HL-60 (cell line): ENCODE measurements at places on chromosomes 4 and X.

- no peak for DNase-seq
Observed at GRCh38 chr4:186137196-186137794, 32.8 kb downstream of the FAM149A start.

- DNase-seq: no peak
Observed at GRCh38 chrX:74249963-74250362, 54.0 kb upstream of the ZCCHC13 start.

DNA sequence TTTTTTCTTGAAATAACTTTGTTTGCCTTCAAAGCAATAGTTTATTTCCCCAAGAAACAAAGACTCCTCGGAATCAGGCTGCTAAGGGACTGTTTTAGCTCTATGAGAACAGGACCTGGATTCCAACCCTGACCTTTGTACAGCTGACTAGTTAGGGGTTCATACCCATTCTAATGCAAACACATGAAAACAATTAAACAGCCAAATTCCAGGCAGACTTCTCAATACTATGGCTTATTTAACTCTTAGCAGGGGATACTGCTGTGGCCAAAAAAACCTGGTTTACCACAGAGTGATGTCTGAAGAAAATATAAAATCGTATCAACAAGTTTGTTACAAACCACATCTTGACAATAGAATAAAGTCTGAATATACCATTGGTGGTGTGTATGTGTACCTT is 129.6 kb upstream of the INTU start:
- DNase-seq: no peak

DNA sequence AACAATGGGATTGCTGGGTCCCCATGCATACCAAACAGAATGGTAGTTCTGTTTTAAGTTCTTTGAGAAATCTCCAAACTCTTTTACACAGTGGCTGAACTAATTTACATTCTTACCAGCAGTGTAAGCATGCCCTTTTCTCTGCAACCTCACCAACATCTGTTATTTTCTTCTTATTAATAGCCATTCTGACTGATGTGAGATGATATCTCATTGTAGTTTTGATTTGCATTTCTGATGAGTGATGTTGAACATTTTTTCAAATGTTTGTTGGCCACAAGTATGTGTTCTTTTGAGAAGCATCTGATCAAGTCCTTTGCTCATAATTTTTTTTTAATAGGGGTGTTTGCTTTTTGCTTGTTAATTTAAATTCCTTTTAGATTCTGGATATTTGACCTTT is 41.2 kb upstream of the ZMAT1 start:
- no peak for DNase-seq

GRCh38 chr4:153781280-153781679 is 7.6 kb downstream of the SFRP2 start:
- no peak for DNase-seq

DNA sequence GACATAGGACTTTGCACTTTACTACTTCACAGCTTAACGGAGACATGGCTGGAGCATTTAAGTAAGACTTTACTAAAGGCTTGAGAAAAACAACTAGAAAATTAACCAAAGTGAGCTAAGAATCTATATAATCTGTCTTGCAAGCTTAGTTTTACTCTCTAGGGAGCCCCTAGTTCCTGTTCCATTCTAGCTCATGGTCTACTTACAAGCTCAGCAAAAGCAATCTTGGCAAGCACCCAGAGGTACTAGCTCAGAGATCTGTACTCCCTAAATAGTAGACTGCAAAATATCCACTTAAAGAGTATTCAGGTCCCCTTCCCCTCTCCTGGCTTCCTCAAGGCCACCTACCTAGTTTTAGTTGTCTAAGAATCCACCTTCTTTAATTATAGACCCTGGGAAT is 469.0 kb downstream of the IDS start:
- no peak for DNase-seq

DNA sequence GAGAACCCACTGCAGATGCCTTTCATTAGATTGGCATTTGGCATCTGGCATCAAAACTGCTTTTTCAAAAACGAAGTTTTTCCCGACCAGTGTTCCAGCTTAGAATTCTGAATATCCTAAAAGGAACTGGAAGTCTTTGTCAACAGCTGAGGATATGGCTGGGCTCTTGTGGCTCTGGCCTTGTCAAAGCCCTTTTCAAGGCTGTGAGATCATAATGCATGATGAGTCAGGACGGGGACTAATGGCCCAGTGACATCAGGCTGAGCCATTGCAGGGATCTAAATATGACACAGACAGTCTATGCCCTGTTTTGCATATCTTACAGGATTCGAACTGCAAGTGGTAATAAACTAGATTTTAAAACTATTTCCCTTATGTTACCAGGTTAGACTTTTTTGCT is 306.4 kb downstream of the PTTG2 start:
- no peak for DNase-seq

- DNase-seq: no peak
Observed at GRCh38 chrX:153935326-153935851, 552 bp upstream of the NAA10 start.

GRCh38 chr4:7771056-7771455 is 168.6 kb downstream of the AFAP1 start:
- DNase-seq: no peak

DNA sequence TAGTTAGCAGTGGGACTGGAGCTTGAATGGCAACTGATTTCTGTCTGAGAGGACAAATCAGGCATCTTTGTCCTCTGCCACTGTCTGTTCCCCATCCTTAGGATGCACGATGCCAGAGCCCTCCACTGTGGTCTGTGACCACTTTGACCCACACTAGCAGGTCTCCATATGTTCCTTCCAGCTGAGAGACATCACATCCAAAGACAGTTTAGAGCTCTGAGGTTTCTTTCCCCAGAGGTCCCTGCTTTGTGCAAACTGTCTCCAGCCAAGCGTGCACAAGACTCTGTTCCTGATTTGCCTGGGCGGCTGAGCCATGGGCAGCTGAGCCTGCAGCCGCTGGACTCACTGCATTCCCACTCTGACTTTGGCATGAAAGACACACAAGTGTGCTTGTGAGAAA is 98.0 kb downstream of the PTTG2 start:
- no peak for DNase-seq

- DNase-seq: no peak
Observed at GRCh38 chr4:10730590-10730989, 46.0 kb upstream of the CLNK start.

DNA sequence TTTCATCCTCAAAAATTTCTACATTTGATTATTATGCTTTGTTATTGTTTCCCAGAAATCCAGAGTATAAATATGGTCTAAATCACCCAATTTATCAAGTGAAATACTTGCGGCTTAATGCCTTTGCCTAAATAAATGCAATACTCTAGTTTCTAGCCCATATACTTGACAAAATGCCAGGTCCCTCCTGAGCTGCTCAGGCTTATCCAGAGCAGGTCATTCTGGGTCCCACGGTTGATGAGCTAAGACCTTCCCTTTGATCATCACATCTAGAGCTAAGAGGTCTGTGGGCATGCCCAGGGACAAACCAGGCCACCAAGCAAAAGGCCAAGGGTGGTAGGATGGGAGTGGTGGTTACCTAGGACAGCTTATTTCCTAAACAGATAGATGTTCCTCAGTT is 180.1 kb downstream of the SMIM20 start:
- no peak for DNase-seq

DNA sequence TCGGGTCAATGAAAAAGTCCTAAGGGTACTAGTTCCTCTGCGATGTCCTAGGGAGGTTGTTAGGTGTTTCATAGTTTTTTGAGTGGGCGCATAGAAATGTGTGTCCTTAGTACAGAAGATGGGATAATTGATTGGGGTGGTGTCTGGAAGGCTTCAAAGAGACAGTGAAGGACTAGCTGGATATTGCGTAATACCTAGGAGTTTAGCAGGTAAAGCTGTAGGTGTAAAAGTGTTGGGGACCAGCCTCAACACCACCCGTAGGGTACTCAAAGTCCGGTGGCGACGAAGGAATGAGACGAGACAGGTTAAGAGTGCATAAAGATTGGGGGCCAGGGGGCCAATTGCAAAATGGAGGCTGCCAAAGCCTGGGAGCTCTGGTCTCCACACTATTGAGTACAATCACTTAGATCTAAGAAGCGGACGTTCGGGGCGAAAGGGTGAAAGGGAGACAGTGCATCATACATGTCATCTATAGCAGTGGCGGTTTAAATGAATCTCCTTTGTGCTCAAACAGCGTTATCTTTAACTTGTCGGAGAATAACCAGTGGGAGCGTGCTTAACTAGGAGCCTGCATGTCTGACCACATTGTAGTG is 1.0 kb downstream of the TRMT44 start:
- no peak for DNase-seq

DNA sequence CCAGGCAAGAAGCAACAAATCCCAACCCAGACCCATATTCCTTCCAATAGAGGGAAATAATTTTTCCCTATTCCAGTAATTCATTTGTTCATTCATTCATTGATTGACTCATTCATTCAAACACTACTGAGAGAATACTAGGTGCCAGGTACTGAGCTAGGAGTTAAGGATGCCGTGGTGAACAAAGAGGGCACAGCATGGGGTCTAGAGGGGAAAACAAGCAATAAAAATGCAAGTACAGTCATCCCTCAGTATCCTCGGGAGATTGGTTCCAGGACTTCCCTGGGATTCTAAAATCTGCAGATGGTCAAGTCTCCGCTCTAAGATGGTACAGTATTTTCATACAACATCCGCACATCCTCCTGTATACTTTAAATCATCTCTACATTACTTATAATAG is 18.7 kb downstream of the RASGEF1B start:
- DNase-seq: no peak

DNA sequence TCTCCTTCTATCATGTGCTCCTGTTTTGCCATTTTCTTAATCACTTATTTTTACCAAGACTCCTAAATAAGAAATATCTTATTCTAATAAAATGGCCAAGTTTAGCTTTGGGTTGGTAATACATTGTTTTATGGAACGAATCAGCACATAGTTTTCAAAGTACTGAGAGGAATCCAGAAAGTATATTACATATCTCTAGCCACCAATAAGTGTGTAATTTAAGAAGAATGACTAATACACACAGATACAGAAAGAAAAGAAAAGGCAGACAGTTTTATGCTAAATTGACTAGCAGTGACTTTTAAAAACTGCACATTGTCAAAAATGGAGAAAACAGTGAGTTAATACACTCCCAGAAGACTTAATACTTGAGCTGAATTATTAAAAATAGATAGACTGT is 167.0 kb upstream of the IL15 start:
- DNase-seq: no peak

GRCh38 chr4:134762053-134762452 is 560.5 kb upstream of the PABPC4L start:
- no peak for DNase-seq

DNA sequence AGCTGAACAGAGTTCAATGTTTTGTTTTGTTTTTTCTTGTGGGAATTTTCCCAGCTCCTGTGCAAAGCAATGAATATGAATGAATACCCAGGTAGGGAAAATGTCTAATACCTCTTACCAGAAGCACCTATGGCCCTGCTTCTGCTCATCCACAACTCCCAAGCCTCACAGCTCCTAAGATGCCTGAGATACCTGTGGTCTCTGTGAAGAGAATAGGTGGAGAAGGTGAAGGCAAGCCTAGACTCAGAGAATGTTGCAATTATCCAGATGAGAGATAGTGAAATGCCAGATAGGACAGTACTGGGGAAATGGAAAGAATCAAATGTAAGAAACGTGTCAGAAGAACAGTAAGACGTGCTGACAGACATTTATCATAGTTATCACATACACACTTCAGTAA is 70.2 kb upstream of the NOCT start:
- no peak for DNase-seq

DNA sequence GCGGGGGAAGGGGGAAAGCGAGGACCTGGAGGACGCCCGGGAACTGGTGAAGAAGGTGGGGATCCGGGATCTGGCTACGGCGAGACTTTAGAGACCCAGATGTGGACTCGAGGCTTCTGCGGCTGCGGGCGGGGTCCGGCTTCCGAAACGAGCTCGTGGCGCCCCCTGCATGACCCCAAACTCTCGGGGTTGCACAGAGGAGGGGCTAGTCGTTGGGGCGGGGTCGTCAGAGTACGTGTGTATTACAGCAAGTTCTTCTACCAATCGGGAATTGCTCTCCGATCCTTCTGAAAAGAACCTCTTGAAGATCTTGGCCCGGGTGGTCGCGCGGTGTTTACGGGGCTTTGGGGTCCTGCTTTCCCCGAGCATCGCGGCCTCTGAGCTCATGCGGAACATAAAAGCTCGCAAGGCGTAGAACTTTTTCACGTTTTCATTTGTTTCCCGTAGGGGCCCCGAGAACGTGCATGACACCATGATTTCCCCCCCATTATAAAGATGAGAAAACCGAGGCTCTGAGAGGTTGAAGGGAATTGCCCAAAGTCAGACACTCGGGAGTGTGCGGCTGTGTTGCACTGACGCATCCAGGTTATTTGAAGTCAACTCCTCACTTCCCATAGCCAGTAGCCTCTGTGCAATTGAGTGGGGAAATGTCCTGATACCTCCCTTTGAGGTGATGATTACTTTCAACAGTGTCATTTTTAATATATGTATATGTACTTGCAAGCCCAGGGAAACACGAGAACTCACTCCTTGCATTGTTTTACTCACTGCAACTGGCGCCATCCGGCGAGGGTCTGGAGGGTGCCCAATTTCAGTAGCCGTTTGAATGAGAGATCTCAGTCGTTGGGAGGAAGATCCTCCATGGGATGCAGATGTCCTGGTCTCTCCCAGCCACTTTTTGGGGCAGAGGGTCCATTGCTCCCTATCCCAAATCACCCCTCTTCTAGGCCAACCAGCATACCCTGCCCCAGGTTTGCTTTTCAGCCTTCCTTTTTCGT is at the start of gene BEND4:
TSS of gene BEND4 (minus strand) at position 149 of the 998 bp plus-strand sequence. CDS start 512 bp downstream, outside the sequence.
- no peak for DNase-seq

DNA sequence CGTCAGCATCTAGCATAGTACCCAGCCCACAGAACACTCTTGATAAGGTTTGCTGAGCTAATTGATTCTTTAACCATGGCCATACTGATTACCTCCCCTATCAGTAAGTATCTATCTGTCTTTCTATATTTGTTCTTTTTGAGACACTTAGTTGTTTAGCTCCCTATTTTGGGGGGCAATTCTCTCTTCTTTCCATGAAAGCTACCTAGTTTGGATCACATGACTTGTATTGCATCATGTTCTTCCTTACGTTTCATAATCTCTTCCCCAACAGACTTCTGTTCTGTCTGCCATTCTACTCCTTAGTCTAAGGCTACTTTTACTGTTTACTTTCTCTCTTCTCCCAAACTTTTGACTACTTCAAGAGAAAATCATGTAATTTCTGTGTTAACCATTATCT is 39.0 kb downstream of the TBC1D19 start:
- no peak for DNase-seq

GRCh38 chr4:53608242-53608641 is 17.0 kb upstream of the LNX1 start:
- no peak for DNase-seq

GRCh38 chr4:111991163-111991562 is 154.1 kb upstream of the FAM241A start:
- no peak for DNase-seq

DNA sequence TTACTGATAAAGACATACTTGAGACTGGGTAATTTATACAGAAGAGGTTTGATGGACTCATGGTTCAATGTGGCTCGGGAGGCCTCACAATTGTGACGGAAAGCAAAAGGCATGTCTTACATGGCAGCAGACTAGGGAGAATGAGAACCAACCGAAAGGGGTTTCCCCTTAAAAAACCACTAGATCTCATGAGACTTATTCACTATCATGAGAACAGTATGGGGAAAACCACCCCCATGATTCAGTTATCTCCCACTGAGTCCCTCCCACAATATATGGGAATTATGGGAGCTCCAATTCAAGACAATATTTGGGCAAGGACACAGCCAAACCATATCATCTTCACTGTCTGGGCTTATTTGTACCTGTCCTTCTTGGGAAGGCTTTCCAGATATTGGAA is 22.8 kb upstream of the MUC7 start:
- no peak for DNase-seq
